ENCODE measurements at places on chromosomes 7 and 10.

DNA sequence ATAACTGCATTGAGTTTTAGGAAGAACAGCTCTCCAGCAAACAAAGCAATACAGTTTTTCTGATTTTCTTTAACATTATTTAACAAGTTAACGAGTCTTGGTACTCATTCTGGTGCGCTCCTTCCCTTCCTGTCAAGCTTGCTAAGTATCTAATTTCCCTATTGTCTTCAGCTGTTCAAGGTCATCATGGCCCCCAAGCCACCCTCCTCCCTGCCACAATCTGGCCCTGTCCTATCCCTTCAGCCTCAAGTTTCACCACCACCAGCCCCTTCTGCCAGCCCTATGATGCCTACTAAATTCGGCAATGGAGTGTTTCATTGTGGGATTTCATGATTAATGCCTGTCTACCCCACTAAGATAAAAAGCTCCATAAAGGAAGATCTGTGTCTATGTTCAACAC is 121.0 kb downstream of the SORCS1 start:
- no peak for DNase-seq

DNA sequence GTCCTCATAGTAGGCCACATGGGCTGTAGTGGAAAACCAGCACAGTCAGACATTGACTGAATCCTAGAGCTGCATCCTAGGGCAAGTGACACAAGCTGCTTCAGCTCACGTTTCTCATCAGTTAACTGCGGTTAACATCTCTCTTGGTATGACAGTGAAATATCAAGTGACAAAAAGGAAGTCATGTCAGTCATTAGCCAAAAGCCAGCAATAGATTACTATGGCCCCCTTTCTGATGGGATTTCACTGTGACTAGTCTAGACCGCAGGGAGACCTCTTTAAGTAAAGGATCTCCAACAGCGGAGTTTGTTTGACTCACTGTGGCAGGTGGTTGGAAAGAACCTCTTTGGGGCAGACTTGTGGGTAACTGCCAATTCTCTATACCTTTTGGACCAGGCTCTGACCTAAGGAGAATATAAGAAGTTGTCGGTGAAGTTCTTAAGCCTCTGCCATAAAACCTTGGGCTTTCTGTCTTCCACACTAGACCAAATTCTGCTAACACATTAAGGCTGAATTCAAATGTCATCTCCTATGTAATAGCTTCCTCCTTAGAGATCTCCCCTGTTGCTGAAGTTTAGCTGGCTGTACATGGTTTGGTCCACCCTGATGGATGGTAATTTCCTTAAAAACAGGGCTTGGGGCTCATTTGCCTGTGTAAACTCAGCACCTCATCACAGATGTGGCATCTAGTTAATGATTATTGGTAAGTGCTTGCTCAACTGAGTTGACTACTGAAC is 115.3 kb downstream of the SGMS1 start:
- no peak for DNase-seq

DNA sequence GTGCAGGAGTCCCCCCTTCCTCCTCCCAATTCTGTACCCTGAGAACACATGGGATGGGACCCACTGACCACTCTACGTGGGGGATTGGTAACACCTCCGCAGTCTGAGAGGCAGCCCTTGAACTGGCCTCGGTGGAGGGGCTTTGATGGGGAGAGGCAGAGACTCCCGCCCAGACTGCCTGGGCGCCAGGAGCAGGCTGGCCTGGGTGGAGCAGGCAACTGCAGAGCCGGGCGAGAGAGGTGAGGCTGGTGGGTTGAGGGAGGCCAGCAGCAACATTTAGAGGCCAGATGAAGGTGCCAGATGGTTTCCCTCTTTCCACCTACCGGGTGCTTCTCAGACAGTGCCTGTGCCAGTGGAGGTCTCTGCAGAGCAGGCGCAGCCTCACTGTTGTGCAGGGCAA is 30.7 kb upstream of the ZNF467 start:
- DNase-seq: no peak

- DNase-seq: no peak
Observed at GRCh38 chr7:11541330-11541729, 290.7 kb downstream of the THSD7A start.

DNA sequence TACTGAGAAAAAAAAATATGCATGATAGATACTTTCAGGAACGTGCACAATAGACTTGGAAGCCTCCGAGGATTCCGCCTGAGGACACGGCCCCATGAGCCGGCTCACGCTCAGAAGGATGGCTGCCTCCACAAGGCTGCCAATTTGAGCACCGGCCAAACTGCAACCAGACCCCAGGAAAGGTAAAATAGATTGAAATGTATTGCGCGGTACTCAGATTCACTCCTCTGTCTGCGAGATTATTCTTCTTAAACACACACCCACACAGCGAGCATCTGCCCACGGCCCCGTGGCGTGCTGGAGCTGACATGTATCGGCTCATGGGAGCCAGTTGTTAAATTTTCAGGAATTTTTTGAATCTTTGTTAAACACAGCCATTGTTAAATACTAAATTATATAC is 653.2 kb upstream of the MKI67 start:
- DNase-seq: no peak

- no peak for DNase-seq
Observed at GRCh38 chr7:25536851-25537250, 308.6 kb upstream of the NPVF start.

DNA sequence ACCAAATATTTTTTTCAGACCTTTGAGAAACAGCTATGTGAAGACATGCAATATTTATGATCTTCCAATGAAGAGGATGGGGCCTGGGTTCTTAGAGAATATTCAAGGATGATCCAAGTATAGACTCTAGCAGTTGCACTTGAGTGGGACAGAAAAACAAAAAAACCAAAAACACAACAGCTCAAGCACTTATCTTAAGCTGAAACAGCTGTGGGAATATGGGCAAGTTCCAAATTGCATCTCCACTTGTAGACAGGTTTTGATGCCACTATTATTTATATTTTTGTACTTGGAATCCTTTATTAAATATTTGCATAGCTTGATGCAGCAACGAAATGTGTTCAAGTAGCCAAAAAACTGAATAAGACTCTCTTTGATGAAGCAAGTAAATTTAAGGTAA is 2.2 kb upstream of the PDK4 start:
- no peak for DNase-seq

GRCh38 chr10:118057361-118057760 is 10.6 kb upstream of the RAB11FIP2 start:
- DNase-seq: no peak

DNA sequence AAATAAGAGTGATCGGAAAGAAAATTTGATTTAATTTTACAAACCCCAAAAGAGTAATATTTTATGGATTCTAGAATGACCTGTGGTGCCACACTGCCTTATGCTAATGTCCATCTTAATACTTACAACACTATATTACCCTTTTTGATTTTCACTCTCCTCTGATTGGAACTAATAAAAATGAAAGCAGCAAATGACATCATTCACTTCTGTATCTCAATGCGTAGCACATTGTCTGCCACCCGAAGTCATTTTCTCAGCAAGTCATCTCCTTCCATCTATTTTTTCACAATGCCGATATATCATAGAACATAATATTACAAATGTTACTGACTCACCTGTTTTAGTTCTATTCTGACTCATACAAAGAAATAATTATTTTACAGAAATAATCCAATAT is 127.5 kb upstream of the PCLO start:
- no peak for DNase-seq

GRCh38 chr10:20313665-20314064 is 497.4 kb downstream of the PLXDC2 start:
- no peak for DNase-seq

GRCh38 chr10:59839576-59839975 is 66.8 kb downstream of the CCDC6 start:
- no peak for DNase-seq

Measured in stimulated activated CD4-positive, alpha-beta T cell treated with anti-CD3 and anti-CD28 coated beads, TNF-alpha, amount 100 ng/mL, for 4 hours (primary cell).